ENCODE measurements at places on chromosomes 16 and 17.
A peak's percentile ranks its signal among the peaks of the same experiment; 100 is the strongest.

DNA sequence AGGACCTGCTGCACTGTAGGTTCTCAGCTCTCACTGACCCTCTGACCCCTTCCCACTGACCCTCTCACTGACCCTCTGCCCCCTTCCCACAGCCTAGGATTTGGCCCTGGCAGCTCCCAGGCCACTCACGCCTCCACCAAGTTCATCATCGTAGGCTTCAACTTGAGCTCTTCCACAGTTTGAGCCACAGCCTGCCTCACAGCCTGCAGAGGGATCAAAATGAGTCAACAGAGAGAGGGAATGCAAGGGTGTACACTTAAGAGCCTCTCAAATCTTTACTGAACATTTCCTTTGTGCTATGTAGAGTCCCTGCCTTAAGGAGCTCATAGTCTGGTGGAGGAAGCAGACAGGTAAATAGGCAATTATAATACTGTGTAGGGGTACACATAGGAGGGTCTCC, 12.1 kb downstream of the HEATR9 start:
- DNase-seq: no peak

DNA sequence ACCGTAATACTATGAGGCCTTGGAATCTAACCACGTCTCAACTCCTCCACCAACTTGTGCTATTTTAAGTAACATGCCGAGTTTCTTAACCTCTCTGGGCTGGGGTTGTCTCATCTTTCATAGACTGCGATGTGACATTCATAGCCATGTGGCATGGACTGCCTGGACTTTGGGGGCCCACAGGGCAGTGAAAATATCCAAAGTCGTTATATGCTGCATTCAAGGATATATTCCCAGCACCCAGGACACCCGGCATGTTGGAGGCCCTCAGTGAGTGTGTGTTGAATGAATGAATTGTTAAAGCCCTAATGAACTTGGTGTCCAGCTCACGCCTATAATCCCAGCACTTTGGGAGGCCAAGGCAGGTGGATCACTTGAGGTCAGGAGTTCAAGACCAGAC, 203.1 kb downstream of the CBLN1 start:
- DNase-seq: no peak

- peak; percentile 69 for DNase-seq
These were observed 41.8 kb downstream of the IL4R start for GRCh38 chr16:27355610-27356009.

DNA sequence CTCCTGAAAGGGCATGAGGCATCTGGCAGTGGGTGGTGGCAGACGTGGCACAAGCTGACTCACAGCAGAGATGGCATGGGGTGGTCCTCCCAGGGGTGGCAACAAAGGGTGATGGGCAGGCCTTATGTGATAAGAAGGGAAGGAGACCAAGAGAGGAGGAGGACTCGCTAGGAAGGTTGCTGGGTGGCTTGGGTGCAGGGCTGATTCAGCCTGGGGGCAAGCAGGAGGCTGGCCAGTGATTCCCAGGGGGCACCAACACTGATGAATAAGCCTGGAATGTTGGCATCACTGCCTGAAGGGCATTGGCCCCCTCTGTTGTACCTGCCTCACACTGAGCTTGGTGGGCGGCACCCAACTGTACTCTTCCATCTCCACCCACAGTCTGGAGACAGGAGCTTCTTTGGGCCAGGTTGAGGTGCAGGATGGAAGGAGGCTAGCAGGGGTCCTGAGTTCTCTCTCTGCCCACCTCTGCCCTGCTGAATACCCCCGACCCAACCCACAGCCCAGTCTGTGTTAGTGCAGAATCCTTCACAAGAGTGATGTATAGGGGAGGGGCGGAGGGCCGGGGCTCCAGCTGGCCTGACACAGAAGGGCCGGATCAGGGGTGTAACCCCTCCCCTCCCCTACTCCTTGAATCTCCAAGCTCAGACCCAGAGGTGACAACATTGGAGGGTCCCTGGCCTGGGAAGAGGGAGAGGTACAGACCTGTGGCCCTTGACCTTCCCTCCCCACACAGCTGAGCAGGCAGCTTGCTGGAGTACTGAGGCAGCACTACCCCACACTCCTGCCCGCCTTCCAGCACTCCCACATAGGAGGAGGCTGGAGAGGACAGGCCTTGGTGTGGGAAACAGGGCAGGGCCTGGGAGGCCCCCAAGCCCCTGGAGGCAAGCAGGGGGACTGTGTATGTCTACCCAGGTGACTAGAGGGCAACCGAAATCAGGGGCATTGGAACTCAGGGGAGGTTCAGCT, 2.6 kb downstream of the STAC2 start:
- peak; percentile 43 for DNase-seq

DNA sequence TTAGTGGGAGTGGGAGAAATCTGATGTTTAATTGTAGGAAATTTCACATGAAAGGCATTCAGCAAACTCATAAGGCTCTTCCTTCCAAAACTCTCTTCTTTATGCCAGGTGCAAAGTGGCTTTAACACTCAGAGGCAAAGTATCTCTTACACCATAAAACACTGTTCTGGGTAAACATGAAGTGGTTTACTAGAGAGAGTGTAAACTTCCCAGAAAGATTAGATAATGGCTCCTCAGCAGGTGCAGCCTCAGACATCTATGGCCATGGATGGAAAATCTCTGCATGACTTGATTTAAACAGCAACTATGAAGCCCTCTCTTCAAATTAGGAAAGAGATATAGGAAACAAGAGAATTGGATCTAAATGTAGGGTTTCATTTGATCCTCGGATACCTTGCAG, 583.1 kb upstream of the SALL1 start:
- DNase-seq: no peak

- no peak for DNase-seq
These were observed 54.9 kb downstream of the BEAN1 start for GRCh38 chr16:66481943-66482390.

- DNase-seq: no peak
These were observed 32.4 kb upstream of the NF1 start for GRCh38 chr17:31062346-31062745.

DNA sequence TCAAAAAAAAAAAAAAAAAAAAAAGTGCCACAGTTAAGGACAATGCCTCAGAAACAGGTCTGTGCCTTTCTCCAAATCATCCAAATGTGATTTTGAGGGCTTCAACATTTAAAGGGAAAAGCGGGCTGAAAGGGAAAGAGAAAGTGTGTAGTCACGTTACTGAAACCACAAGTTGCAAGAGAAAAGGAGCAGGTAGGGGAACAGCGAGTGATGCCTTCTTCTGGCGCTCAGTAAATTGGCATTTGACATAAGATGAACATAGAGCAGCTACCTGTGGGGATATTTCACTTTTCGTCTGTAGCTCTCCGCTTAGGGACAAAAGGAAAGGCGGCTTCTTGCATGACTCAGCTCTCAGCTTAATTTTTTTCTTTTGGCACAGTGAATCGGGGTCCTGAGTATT, 11.1 kb downstream of the CMTM2 start:
- DNase-seq: no peak

DNA sequence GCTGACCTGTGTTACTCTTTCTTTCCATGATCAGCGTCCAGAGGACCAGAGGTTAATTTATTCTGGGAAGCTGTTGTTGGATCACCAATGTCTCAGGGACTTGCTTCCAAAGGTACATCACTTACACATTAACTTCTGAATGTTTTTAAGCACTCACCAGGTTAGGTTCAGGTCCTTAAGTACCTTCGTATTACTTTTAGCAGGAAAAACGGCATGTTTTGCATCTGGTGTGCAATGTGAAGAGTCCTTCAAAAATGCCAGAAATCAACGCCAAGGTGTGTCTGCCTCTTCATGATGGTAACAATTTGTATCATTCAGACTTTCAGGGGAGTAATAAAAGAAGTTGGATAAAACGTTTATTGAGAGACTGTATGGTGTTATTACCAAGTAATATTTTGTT, 3.3 kb downstream of the HERPUD1 start:
- no peak for DNase-seq

DNA sequence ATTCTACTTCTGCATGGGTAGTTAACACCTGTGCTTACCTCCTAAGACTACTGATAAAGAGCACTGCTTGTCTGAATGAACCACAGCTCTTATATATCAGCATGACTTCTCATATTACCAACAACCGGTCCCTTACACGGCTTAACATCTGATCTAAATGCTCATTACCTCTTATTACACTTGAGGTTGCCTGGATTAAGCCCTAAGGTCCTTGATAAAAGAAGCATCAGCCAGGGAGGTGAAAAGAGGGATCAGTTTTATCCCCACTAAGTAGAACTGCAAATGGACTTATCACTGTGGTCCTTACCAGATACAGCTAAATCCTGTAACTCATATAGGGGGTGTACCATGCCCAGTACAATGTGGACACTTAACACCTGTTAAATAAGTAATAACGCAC, 8.2 kb upstream of the RSKR start:
- DNase-seq: no peak

DNA sequence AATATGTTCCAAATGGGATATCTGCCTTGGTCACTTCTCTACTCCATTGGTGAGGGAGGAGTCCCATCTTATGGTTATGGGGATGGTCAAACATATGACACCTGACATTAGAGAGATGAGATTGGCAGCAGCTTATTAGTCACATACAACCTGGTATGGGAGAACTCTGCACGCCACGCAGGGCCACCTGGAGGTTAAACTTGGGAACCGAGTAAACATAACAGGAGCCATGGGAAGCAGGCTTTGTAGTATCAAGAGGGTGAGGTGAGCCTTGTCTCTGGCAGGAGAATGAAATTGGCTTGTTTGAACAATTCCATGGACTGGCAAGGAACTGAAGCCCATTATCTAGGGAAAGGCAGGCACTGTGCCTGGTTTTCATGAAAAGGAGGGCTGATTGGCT, 238.7 kb upstream of the ELAC2 start:
- no peak for DNase-seq

- peak; percentile 67 for DNase-seq
These were observed 31.7 kb upstream of the KCNJ2 start for GRCh38 chr17:70137451-70138230.

DNA sequence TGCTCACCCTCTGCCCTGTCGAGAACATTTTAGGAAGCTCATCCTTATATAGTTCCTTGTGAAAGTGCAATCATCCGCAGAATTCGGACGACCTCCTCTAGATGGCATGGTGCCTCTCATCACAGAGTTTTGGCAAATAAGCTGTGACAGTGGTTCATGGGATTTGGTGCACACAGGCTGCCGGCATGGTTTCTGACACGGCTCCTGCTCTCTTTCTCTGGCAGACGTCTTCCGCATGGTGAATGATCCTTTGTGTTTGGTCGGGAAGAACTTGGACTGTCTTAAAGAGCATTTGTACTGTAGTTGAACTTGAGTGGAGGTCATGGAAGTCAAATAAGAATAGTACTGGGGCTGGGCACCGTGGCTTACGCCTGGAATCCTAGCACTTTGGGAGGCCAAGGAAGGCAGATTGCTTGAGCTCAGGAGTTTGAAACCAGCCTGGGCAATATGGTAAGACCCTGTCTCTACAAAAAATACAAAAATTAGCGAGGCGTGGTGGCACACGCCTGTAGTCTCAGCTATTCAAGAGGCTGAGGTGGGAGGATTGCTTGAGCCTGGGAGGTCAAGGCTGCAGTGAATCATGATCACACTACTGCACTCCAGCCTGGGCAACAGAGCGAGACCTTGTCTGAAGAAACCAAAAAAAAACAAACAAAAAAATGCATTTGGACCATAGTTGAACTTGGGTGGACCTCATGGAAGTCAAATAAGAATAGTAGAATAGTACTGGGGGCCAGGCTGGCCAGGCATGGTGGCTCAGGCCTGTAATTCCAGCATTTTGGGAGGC, 34.7 kb upstream of the NAT9 start:
- DNase-seq: no peak

GRCh38 chr17:75980188-75981018, 1.4 kb downstream of the TEN1 start:
- DNase-seq: no peak

DNA sequence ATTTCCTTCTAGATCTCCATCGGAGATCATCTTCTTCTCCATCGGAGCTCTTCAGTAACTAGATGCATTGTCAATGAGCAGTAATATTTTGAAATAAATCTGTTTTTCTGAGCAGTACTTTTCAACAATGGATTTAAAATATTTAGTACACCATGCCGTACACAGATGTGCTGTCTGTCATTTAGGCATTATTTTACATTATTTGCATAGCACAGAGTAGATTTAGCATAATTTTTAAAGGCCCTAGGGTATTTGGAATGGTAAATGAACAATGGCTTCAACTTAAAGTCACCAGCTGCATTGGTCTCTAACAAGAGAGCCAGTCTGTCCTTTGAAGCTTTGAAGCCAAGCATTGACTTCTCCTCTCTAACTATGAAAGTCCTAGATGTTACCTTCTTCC, 95.4 kb upstream of the ANKFN1 start:
- DNase-seq: no peak

GRCh38 chr16:47060596-47060995, 83.1 kb downstream of the NETO2 start:
- DNase-seq: no peak

GRCh38 chr16:63982110-63982509, 1139.8 kb downstream of the CDH11 start:
- no peak for DNase-seq

DNA sequence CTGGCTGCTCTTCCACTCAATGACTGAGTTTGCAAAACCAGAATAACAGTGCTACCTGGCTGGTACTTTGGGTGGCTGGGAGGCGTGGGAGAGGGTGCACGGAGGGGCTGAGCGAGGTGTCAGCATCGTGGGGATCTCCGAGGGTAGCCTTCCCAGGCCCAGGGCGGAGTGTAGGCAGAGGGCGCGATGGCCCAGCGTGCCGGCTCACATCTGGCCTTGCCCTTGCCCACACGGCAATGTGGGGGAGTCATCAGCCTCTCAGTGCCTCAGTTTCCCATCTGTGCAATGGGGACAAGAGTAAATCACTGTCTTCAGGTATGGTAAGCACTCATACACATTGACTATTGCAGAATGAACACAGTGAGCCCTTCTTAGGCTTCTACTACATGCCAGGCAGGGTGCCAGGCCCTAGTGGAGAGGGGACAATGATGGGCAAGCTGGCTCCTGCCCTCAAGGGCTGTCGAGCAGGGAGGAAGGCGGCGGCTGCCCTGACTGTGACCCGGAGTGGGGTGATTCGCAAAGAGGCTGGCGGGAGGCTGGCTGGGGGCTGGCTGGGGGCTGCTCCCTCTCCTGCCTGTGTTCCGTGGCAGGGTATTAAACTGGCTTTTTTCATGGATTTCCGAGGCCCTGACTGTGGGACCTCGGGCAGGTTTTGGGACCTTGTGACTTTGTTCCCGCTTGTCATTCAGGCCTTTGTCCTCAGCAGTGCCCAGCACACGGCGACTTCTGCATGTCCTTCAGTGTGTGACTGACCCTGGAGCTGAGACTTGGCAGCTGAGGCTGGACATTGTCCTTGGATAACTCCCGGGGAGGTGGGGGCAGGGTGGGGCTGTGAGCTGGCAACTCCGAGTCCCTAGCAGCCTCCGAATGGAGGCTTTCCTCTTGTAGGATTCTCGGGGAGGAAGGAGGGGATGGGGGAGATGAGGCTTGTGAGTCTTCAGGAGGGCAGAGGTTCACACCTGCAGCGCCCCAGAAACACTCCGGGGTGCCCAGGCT, 243.1 kb downstream of the SEC14L1 start:
- DNase-seq: no peak

DNA sequence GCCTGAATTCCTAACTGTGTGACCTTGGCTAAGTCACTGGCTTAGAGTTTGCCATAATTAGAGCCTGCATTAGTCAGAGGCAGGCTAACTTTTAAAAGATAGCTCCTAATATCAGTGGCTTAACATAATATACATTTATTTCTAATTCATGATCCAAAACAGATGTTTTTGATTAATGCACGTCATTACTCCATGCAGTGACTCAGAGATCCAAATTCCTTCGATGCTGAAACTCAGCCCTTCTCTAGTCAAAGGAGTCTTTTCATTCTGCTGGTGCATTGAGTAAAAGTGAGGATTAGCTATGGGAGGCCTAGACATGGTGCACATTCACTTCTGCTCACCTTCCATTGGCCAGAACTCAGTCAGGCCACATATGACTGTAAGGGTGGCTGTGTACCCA, 49.8 kb downstream of the IRX3 start:
- no peak for DNase-seq

GRCh38 chr16:19524616-19525384, 1.1 kb downstream of the CCP110 start:
- peak; percentile 19 for DNase-seq

Data from suppressor macrophage (primary cell).